ENCODE measurements at places on chromosomes 2 and 18. TPM values are rescaled to one million over a fixed set of nuclear protein-coding genes. Genes with fewer than 3 reads are reported as not detected.

GRCh38 chr2:35347561-35347960 is 1008.0 kb upstream of the CRIM1 start:
- H3K36me3 ChIP-seq = no peaks in the 10 kb centered on the region
- DNase-seq = no peak
- H3K27me3 ChIP-seq = no peaks in the 10 kb centered on the region
- no peak overlapping the region for H3K27ac ChIP-seq
- H3K4me3 ChIP-seq = no peak overlapping the region

DNA sequence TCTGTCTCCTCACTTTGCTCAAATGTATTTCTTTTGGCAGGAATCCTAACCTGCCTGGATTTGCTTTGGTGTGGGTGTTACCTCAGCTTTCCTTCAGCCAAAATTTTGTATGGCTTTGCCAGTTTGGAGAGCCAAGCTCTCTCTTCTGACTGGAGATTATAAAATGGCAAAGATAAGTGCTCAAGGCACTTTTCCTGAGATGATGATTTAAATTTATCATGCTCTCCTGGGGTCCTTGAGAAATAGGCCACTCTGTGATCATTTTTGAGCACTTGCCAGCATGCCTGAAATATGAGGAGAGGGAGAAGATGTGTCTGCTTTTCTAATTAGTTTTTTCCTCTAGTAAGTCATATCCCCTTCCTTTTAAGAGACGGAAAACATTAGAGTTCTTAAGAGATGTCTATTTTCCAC is 683.0 kb downstream of the SLC4A3 start:
- no peak for DNase-seq
- no peaks in the 10 kb centered on the region for H3K4me1 ChIP-seq
- no peaks in the 10 kb centered on the region for H3K27me3 ChIP-seq
- H3K27ac ChIP-seq = no peak overlapping the region
- H3K36me3 ChIP-seq = no peaks in the 10 kb centered on the region

GRCh38 chr2:219969508-219969907 is 342.1 kb downstream of the SLC4A3 start:
- DNase-seq = no peak
- no peak overlapping the region for H3K27ac ChIP-seq
- peaks cover 21% of the 10 kb centered on the region for H3K4me1 ChIP-seq
- no peak overlapping the region for H3K4me3 ChIP-seq
- no peaks in the 10 kb centered on the region for H3K27me3 ChIP-seq
- H3K36me3 ChIP-seq = no peaks in the 10 kb centered on the region

EMILIN2 gene
- 2.2 TPM for total RNA-seq

DNA sequence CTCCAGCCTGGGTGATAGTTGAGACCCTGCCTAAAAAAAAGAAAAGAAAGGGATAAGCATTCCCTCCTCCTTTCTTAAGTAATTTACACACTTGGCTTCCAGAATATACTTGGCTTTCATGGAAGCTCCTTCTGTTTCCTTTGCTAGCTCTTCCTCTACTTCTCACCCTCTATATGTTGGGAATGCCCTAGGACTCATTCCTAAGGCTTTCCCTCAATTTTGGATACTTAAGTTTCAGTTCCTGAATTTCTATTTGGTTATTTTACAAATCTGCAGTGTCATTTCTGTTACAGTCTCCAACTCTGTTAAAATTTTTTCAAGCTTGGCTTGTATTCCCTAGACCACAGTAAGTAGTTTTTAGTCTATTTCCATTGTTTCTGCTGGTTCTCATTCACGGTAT is 23.6 kb downstream of the SP3 start:
- H3K27me3 ChIP-seq = no peaks in the 10 kb centered on the region
- H3K36me3 ChIP-seq = no peaks in the 10 kb centered on the region
- no peak overlapping the region for H3K4me3 ChIP-seq

DNA sequence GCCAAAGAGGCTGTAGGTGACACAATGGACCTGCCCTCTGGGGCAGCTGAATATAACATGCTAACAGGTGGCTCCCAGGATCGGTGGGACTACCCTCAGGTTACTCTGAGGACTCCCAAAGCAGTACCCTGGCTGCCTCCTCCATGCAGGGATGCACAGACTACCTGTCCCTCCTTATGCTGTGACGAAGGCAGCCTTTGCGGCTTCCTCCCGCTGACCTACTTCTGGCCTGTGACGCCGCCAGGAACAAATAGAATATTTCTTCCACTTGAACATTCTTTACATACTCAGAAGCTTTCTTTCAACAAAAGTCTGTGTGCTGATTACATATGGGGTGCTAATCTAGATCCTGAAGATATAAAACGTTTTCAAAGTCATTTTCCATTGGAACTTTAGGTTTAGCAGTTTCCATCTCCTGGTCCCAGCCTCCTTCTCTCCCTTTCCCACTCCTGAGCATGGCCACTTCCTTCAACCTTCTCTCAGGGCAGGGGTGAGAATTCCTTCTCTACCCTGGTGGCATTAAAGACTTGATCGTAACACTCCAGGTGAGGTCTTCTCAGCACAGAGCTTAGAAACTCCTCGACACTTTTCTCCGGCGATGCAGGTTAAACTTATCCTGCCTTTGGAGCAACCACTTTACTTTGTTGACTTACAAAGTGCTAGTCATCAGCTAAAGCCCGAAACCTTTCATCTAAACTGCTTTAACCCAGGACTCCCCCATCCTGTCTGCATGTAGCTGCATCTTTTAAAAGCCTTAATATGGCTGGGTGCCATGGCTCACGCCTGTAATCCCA is 58.9 kb upstream of the STK17B start:
- H3K27ac ChIP-seq = no peak overlapping the region
- DNase-seq = no peak
- H3K27me3 ChIP-seq = no peaks in the 10 kb centered on the region
- no peaks in the 10 kb centered on the region for H3K36me3 ChIP-seq
- H3K4me3 ChIP-seq = no peak overlapping the region
- H3K4me1 ChIP-seq = no peaks in the 10 kb centered on the region

GRCh38 chr2:131519466-131519865 is 8.2 kb upstream of the CCDC74A start:
- no peak overlapping the region for H3K27ac ChIP-seq
- no peaks in the 10 kb centered on the region for H3K27me3 ChIP-seq
- no peaks in the 10 kb centered on the region for H3K4me1 ChIP-seq
- H3K36me3 ChIP-seq = no peaks in the 10 kb centered on the region

- H3K27me3 ChIP-seq = peaks cover 11% of the 10 kb centered on the region
- no peak for DNase-seq
- H3K27ac ChIP-seq = no peak overlapping the region
- H3K4me3 ChIP-seq = no peak overlapping the region
These were observed 38.0 kb upstream of the DARS1 start for GRCh38 chr2:136023416-136023815.

- no peaks in the 10 kb centered on the region for H3K4me1 ChIP-seq
- H3K27ac ChIP-seq = no peak overlapping the region
- H3K4me3 ChIP-seq = no peak overlapping the region
- DNase-seq = no peak
- H3K27me3 ChIP-seq = no peaks in the 10 kb centered on the region
These were observed 569.9 kb upstream of the REG3G start for GRCh38 chr2:78455586-78455985.

DNA sequence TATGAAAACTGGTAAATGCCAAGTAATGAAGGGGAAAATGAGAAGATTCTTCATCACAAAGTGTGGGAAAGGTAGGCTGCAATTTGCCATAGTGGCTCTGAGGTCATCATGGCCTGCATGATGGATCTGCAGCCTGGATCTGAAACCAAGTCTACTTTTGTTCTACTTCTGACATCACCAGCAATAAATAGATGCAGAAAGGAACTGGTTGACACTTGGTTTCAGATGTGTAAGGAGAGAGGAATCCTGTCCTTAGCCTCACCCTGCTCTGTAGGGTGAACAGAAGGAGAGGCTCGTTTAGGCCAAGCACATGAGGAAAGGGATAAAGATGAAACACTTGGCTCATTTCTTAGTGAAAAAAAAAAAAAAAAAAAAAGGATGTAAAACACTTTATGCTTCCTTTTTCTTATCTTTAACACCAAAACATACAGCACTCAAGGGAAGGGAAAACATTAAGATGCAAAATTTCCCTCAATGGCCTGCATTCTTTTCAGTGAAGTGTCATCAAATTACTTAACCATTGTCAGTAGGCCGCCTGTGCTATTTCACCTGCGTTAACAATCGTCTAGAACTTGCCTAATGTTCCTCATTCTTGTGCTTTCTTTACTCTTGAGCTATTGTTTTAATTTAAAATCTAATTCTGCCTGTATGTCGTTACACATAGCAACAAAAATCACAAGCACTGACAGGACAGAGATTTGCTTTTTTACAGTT is 3.9 kb downstream of the NEB start:
- peaks cover 8% of the 10 kb centered on the region for H3K4me1 ChIP-seq
- no peak for DNase-seq
- no peak overlapping the region for H3K4me3 ChIP-seq
- H3K27ac ChIP-seq = no peak overlapping the region
- no peaks in the 10 kb centered on the region for H3K27me3 ChIP-seq

GRCh38 chr2:147639891-147640290 is 204.9 kb upstream of the ACVR2A start:
- no peaks in the 10 kb centered on the region for H3K36me3 ChIP-seq
- no peaks in the 10 kb centered on the region for H3K27me3 ChIP-seq
- DNase-seq = no peak
- H3K4me1 ChIP-seq = peaks cover 10% of the 10 kb centered on the region

AKAIN1 gene
- total RNA-seq = not detected

DNA sequence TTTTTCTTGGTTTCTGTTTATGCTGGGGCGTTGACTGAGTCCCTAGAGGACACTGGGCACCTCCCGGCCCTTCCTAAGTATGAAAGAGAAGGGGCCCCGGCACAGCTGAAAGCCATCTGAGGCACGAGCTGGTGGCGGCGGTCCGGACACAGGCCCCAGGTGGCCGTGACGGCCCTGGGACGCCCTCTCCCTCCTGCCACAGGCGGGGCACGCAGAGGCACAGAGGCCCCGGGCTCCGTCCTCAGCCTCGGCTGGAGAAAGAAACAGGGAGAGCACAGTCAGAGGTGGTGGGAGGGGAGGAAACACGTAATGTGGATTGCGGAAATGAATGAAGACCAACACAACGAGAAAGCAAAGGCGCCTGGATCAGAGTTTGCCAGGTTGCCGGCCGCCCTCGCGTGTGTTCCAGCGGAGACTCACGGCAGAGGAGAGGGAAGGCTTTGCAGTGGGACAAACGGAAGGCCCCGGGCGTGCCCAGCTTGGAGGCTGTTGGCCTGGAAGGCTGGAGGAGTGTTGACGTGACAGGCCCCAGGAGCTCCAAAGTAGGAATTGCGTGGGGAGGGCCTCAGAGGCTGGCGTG is 119.1 kb downstream of the PTGR3 start:
- H3K36me3 ChIP-seq = no peaks in the 10 kb centered on the region
- H3K27me3 ChIP-seq = no peaks in the 10 kb centered on the region
- no peak overlapping the region for H3K27ac ChIP-seq
- H3K4me1 ChIP-seq = no peaks in the 10 kb centered on the region
- no peak overlapping the region for H3K4me3 ChIP-seq

DNA sequence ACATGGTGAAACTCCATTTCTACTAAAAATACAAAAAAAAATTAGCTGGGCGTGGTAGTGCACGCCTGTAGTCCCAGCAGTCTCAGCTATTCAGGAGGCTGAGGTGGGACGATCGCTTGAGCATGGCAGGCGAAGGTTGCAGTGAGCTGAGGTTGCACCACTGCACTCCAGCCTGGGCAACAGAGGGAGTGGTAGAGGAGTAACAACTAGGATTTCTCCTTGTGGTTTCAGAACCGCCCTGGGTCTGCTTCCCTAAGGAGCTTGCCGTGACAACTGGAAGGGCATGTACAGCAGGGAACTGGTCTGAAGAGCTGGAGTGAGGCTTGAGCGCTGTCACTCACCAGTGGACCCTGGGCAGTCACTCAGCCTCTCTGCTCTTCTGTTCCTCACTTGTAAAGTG is 29.1 kb downstream of the REEP1 start:
- H3K36me3 ChIP-seq = no peaks in the 10 kb centered on the region
- no peak for DNase-seq
- peaks cover 6% of the 10 kb centered on the region for H3K4me1 ChIP-seq

DNA sequence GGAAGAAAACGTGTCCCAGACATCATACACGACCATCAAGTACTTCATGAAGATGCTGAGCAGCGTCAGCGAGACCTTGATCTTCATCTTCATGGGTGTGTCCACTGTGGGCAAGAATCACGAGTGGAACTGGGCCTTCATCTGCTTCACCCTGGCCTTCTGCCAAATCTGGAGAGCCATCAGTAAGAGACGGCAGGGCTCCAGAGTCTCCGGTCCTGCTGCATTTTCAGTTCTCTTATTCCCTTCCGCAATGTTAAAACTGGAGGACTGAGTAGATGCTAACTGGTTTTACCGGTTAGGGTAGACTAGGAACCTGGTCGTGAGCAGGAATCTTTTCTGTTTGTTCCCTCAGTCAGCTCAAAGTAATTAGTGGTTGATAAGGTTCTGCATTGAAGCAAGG is 32.3 kb downstream of the SLC9A4 start:
- H3K27ac ChIP-seq = no peak overlapping the region
- H3K4me3 ChIP-seq = no peak overlapping the region
- no peak for DNase-seq
- no peaks in the 10 kb centered on the region for H3K36me3 ChIP-seq
- no peaks in the 10 kb centered on the region for H3K4me1 ChIP-seq

IL36A gene
- not detected for total RNA-seq

PIEZO2 gene
- total RNA-seq = 4.2 TPM

OTOS gene
- not detected for total RNA-seq

GRCh38 chr18:48727681-48728080 is 188.8 kb downstream of the CTIF start:
- DNase-seq = no peak
- no peak overlapping the region for H3K4me3 ChIP-seq
- H3K4me1 ChIP-seq = peaks cover 7% of the 10 kb centered on the region
- H3K27me3 ChIP-seq = no peaks in the 10 kb centered on the region
- no peaks in the 10 kb centered on the region for H3K36me3 ChIP-seq

B3GNT7 gene
- total RNA-seq = 1.5 TPM

TNFRSF11A gene
- 1.1 TPM for total RNA-seq

WDR43 gene
- total RNA-seq = 55.8 TPM

DNA sequence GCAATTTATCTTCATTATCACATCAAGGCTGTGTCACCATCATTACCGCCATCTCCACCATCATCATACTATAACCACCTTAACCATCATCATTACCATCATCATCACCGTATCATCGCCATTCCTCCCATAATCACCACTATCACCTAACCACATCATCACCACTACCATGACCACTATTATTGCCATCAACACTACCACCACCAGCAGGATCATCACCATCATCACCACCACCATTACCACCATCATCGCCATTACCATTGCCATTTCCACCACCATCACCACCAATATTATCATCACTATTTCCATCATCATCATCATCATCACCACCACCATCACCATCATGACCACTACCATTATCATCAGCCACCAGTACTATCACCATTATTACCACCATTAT is 314.4 kb downstream of the CYP26B1 start:
- H3K27ac ChIP-seq = no peak overlapping the region
- H3K4me3 ChIP-seq = no peak overlapping the region
- no peak for DNase-seq
- H3K36me3 ChIP-seq = no peaks in the 10 kb centered on the region

DNA sequence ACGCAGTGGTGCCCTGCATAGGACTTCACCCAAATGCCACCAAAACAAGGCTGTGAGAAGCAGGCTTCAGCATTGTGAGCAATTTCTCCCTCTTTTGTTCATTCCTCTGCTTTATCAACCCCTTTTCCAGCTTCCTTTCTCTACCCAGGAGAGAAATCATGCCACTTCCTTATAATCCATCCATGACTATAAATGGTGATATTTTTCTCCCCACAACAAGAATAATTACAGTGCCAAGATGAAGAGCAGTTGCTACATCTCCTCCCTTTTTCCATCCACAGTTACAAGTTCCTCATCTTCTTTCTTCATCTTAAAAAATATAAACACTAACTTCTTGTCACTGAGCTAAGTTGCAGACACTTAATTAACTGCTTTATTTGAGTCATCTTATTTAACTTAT is 167.2 kb downstream of the ANTXR1 start:
- no peaks in the 10 kb centered on the region for H3K36me3 ChIP-seq
- H3K27me3 ChIP-seq = no peaks in the 10 kb centered on the region
- H3K4me3 ChIP-seq = no peak overlapping the region
- no peak for DNase-seq
